ENCODE measurements at places on chromosomes 16 and 17.

DNA sequence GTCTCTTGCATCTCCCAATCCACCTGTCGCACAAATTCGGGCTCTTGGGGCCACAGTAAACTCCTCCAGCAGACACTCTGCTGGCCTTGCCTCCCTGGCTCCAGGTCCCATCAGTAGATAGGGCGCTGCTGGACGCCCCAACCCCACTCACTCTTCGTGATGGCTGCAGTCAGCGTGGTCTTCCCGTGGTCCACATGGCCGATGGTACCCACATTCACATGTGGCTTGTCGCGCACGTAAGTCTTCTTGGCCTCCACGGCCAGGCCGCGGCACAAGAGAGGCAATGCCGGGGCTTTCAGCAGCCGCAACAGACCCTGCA lies 428 bp downstream of the TUFM start:
- DNase-seq, result no peak

DNA sequence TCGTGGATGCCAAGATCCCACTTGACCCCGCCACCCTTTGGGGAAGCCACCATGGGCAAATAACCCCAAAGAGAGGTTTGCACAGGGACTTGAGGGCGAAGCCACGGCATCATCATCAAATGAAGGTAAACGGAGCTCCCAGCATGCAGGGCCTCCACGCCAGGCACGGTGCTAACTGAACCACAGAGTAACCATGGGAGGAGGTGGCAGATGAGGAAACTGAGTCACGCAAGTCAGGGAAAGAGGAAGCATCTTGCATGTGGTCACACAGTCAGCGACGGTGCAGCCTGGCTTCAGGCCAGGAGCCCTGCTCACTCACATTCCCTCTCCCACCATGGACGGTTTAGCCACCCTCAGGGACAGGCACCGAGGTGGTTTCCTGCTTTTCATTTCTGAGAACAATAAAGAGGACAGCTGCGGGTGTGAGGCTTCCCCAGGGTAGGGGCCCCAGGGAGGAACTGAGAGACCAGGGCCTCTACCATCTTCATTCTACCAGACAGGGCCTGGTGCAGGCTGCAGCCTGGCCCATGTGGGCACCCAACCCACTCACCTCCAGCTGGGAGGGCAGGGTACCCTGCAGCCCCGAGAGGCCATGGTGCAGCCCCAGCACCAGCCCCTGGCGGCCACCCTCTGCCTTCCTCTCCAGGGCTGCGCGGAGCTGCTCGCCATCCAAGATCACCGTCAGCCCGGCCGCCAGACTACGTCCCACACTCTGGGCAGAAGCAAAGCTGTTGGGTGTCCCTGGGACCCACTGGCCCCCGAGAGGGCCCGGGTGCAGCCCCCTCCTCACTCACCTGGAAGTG lies 78.3 kb downstream of the RMI2 start:
- no peak for DNase-seq

DNA sequence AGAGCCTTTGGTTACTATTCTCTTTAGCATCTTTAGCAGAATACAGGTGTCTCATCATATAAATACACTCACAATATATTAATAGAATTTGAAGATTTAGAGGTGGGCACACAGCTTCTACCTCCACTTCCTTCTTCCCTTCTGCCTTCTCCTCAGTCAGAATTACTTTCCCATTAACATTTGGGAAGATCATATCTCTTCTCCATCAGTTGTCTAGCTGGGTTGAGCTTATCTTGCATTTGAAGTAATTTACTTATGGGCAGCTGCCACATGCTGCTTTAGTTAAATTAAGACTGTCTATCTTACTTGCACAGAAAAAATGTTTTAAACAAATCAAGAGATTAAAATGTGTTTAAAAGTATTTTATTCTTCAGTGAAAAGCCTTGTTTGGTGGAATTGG lies 110.1 kb upstream of the ASIC2 start:
- no peak for DNase-seq

DNA sequence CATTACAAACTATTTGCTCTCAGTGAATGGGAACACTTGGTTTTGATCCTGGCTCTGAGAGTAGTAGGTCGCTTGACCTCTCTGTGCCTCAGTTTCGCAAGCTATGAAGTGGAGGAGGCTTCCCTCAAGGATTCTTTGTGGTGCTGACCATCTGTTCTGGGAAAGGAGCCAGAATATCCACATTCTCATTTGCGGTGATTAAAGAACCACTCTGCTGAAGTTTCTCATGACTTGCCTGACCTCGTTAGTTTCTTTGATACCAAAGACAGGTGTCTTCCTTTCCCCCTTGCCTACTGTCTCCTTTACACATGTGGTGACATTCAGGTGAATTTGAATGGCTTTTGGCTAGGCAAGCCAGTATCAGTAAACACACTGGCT lies 116.0 kb downstream of the SNX29 start:
- no peak for DNase-seq

DNA sequence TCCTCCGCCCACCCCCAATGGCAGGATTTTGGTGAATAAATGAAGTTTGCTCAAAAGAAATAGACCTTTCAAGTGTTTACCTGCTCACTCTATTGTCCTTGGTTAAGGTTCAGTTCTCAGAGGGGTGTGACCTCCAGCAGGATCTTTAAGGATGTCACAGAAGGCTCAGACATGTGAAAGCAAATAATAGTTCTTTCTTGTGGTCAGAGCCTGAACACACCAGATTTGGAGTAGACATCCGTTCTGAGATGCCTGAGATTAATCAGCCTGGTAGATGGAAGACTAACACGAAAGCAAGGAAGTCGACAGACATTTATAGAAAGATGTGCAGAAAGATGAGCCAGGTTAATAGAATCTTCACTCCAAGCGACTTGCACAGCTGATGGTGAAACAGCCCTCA lies 557.9 kb upstream of the CDH11 start:
- no peak for DNase-seq

DNA sequence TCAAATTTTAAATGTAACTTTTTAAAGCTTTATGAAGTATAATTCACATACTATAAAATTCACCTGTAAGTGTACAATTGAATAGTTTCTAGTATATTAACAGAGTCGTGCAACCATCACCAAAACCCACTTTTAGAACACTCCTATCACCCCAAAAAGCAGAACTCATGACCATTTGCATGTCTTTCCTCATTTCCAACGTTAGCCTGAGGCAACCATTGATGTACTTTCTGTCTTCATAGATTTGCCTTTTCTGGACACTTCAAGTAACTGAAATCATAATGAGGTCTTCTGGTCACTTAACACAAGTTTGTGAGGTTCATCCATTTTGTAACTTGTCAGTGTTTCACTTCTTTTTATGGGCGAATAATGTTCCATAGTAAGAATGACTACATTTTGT lies 33.2 kb downstream of the METTL16 start:
- no peak for DNase-seq

GRCh38 chr17:82035488-82035887 lies 2.0 kb downstream of the DCXR start:
- no peak for DNase-seq

DNA sequence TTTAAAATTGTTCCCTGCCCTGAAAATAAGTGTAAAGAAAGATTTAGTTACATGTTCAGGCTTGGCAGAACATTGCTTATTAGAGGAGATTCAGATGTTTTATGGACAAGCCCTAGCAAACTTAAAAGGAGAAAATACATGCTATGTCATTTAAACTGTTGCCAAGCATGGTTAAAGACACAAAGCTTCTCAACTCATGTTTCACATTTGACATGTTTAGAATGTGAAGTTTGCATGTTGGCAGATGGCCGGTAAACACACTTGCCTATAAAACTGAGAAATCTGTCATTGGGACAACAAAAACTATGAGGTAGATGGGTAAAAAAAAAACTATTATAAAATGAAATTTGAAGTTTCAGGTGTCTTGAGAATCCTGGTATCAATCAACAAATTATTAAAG lies 5.8 kb downstream of the KRTAP29-1 start:
- DNase-seq, result no peak

DNA sequence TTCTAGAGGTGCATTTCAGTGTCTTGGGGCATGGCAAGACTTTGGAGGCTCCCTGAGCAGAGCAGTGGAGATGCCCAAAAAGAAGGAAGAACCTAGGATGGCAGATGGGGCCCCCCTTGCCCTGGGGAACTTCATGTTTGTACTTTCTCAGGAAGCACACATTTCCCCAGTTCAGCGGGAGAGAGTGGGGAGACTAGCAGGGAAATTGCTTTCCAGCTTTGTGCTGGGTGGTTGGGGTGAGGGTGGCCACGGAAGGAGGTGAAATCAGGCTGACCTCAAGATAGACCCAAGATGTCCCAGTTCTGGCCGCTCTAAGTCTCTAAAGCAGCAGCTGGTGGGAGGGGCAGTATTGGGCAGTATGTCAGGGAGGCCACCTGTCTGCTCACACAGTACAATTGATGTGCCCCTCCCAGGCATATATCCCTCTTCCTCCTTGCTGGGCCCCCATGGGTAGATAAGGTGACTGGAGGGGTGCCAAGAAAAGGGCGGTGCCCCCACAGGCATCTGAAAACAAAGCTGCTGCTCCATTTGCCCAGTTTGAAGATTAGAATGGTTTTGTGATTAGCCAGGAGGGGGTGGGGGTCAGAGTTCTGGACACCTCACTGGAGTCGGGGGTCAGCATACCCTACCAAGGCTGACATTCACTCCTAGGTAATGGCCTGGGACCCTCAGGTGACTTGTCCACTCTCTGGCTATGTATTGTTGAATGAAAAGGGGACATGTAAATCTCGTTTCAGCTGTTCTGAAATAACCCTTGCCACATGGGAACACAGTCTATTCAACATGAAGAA lies 17.1 kb upstream of the NAGLU start:
- no peak for DNase-seq

GRCh38 chr17:45291171-45291805 lies 25.5 kb downstream of the MAP3K14 start:
- no peak for DNase-seq

GRCh38 chr16:89525146-89525913 lies 17.1 kb downstream of the SPG7 start:
- no peak for DNase-seq

DNA sequence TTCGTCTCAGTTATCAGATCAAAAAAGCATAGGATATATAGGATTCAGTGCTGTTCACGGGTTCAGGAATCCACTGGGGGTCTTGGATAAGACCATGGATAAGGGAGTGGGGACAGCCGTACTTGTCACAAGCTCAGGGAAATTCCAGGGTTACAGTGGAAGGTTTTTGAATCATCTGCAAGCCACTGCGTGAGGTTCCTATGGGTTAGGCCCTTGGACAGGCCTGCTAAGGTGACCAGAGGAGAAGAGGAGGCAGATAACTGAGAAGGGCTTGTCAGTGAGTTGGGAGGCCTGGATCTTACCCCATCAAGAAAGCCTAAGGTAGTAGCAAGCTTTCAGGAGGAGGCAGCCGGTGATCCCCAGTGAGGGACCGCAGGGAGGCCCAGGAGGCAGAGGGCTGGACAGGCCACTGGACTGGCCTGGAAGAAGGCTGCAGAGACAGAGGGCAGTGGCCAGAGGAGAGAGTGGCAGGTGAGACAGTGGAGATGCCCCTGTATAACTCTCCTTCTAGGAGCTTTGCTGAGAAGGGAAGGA lies 27.3 kb downstream of the NGFR start:
- no peak for DNase-seq

GRCh38 chr16:23833504-23833903 lies 2.3 kb upstream of the PRKCB start:
- no peak for DNase-seq

DNA sequence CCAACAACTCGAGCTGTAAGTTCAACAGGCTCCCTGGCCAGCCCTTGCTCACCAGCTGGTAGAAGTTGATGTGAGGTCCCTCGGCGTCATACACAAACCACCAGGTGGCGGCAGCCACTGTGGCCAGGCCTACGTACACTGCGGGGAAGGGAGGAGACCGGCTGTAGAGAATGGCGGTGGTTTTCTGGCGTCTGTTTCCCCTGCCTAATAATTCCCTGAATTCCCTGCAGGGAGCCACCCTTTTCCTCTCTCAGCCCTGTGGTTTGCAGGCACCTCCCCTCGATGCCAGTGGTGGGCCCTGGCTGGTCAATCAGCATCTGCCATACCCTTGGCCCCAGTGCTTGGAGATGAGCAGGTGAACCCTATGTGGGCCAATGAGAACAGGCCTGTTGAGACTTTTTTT lies 18.9 kb upstream of the P2RX1 start:
- no peak for DNase-seq

DNA sequence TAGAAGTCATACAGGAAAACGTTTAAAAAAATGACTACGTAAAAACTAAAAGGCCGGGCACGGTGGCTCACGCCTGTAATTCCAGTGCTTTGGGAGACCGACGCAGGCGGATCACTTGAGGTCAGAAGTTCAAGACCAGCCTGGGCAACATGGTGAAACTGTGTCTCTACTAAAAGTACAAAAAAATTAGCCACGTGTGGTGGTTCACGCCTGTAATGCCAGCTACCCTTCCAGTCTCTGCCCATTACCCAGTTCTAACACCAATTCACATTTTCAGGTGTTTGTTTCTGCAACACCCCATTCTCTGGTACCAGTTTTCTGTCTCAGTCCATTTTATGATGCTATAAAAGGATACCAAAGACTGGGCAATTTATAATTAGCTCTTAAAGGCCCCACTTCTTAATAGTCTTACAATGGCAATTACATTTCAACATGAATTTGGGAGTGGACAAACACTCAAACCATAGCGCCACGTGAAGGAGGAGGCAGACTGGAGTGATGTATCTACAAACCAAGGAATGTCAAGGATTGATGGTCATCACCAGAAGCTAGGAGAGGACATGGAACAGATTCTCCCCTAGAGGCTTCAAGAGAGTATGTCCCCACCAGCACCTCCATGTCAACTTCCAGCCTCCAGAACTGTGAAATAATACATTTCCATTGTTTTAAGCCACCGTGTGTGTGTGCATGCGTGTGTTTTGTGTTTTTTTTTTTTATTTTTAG lies 791 bp upstream of the C17orf75 start:
- no peak for DNase-seq

GRCh38 chr16:73426433-73427160 lies 378.7 kb upstream of the ZFHX3 start:
- no peak for DNase-seq

DNA sequence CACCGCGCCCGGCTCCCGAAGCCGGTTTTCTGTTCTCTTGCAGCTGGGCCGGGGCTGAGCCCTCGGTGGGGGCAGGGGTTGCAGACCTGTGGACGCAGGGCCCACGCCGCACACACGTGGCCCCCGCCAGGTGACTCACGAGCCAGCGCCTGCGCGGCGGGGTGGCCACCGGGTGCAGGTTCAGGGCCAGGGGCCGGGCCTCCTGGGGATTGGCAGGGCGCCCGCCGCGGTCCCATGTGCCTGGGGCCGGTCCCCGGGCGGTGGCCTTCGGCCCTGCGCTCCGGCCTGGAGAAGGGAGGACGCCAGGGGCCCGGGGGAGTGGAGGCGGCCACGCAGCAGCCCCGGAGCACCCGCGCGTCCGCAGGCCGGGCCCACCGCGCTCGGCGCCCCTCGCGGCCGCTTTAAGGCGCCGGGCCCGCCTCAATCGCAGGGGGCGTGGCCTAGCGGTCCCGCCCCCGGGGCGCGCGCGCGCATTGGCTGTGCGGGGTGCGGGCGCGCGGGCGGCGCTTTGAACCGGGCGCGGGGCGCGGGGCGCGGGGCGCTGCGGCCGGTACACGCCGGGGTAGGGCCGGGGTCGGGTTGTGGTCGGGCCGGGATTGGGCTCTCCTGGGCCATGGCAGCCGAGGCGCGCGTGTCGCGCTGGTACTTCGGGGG lies at the start of gene SLC25A10:
SLC25A10 (plus strand) TSS at position 471 of the 654 bp plus-strand sequence; CDS start at position 614, 143 bp downstream.
- DNase-seq, result no peak

Measured in cerebellar nuclear complex (tissue), 1 donor.